ENCODE measurements at places on chromosomes 3 and 15.

DNA sequence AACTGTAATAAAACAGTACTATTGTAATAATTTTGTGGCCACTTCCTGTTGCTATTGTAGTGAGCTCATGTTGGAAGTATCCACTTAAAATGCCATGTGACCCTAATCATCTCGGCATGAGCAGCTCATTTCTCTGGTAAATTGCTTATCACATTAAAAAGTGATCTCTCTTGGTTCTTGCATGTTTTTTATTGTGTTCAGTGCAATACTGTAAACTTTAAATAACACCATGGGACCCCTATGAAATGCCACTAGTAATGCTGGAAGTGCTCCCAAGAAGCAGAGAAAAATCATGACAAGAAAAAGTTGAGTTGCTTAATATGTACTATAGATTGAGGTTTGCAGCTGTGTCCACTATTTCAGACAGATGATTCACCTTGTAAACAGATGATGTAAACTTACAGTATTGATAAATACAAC, 45.6 kb downstream of the NMD3 start:
- DNase-seq = no peak

DNA sequence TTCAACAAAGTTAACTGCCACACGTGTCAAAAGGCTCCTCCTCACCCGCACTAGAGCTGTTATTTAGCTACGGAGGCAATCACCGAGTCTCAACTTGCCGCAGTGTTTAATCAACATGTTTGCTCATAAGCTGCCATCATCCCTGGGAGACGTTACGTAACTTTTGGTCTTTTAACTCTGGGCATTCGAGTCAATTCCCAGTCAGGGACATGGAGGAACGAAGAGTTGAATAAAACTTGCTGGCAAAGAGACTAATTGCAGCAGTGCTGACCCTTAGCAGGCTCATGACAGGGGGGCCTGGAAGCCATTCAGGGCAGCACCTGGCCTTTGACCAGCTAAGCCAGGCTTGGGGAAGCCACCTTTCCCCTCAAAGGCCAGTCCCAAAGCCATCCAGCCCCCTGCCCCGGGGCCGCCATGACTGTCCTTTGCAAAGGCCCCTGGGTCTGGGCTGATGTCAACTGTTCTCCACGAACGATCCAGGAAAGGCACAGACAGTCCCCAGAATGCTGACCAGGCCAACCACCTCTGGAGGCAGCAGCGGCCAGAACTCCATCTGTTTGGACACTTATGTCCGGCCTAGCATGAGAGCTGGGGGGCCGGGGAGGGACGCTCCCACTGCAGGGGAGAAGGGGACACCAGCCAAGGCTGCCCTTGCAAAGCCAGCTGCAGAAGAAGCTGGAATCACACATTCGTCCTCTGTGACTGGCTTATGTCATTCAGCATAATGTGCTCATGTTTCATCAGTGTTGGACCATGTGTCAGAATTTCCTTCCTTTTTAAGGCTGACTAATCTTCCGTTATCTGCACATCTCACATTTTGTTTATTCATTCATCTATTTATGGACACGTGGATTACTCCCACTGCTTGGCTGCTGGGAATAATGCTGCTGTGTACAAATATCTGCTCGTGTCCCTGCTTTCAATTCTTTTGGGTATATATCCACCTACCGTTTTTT, 43.7 kb downstream of the PCSK6 start:
- DNase-seq = peak; percentile 56

DNA sequence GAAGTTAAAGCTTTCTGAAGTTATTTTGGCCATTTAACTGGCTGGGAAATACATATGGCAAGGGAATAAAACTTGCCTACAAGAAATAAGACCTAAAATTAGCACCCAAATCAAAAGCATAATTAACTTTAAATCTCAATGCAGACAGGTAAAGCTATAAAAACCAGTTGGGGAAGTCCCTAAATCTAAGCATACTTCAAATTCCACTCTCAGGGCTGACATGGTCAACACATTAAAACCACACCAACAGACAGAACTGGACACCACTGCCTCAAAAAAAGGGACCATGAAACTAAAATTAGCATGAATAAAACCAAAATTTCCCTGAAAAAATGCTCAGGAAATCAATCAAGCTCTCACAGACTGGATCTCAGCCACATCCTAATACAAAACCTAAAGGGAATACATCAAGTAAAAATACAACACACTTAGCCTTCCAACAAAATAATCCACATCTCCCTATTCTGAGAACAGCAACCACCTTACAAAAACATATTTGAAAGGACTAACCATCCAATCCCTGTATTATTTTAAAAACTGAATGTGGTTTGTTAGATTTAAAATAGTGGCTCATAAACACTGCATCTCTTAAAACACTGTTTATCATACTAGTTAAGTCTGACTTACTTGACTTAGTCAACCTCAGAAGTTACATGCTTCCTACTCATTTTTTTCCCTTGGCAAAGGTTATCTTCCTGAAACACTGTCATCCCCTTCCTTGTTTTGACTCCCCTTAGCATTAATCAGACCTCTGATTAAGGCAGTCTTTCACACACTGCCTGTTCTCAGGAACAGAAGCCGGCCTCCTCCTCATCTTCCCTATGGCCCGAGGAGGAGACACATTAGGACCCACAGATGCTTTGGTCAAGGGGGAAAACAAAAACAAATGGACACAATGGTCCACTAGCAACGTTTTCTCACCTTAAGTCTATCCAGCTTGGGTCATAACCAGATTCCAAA, 8.3 kb downstream of the TRA2B start:
- no peak for DNase-seq

DNA sequence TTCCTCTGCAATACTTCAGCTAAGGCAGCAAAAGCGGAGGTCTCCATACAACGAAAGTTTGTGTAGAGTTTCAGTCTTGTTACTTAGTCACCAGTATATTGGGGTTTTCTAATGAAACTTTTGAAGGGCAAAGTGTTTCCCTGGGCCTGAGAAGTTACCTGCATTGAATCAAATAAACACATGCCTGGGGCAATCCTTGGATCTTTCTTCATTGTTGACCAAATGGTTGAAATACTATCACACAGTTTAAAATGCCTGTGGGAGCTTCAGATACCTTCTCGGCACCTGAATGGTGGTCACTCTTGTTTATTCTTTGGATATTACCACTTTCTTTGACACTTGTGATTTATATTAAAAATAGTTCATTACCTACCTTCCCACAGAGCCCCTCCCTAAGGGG, 988 bp upstream of the CHSY1 start:
- no peak for DNase-seq

- no peak for DNase-seq
Observed at GRCh38 chr15:79535536-79535935, 103.4 kb downstream of the MINAR1 start.

GRCh38 chr3:123167686-123168085, 34.1 kb upstream of the SEC22A start:
- no peak for DNase-seq

DNA sequence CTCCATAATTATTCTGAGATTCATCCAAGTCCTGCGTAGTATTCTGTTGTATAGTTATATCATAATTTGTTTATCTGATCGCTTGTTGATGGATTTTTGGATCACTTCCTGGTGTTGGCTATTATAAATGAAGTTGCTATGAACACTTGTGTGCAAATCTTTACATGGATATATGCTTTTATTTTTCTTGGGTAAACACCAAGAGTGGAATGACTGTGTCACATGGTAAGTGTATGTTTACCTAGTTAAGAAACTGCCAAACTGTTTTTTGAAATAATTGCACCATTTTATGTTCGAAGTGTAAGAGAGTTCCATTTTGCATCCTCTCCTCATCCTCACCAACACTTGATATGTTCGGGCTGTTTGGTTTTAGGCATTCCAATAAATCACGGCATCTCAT, 360.4 kb upstream of the FRG2C start:
- DNase-seq = no peak

- no peak for DNase-seq
Observed at GRCh38 chr15:71572452-71573053, 237.8 kb upstream of the NR2E3 start.

DNA sequence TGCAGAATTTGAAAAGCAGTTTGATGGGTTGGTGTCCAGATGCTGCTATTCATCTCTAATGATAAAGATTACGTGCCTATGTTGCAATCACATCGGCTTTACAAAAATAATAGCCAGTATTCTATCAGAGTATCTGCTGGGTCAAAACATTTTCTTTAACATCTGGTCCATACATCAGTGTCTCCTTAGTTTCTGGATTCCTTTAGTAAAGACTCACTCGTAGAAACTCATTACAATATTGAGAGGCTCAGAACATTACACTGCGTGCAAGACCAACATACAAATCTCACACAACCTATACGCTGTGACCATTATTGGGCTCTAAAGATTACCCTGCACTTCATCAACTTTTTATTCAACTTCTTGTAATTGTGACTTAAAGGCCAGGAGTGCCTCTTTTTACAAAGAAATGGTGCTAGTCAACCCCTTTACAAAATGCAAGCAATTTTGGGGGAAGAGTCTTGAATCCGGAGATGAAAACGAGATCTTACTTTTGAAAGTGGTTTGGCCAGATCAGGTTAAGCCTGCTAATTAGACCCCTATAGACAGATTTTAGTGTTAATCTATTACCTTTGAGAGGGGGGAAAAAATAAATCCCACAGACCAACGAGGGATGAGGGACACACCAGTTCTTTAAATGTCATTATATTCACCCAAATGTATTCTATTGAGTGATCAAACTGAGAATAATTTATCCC, 2.9 kb downstream of the TRA2B start:
- DNase-seq = no peak

DNA sequence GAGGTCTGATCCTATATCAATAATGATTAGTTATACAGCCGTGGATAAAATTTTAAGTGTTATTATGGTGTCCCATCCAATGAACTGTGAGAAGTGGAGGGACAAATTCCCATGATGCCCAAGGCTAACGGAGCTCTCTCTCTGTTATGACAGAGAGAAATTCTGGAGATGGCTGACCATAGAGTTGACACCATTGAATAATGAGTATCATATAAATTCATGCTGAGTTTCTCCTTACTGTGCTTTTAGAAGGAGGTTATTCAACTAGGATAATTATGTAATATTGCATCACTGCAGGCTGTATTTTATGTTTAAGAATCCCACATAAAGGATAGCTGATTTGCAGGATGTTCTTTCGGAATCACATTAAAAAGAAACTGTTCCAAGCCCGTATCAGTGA, 82.9 kb downstream of the PYDC2 start:
- DNase-seq = no peak

DNA sequence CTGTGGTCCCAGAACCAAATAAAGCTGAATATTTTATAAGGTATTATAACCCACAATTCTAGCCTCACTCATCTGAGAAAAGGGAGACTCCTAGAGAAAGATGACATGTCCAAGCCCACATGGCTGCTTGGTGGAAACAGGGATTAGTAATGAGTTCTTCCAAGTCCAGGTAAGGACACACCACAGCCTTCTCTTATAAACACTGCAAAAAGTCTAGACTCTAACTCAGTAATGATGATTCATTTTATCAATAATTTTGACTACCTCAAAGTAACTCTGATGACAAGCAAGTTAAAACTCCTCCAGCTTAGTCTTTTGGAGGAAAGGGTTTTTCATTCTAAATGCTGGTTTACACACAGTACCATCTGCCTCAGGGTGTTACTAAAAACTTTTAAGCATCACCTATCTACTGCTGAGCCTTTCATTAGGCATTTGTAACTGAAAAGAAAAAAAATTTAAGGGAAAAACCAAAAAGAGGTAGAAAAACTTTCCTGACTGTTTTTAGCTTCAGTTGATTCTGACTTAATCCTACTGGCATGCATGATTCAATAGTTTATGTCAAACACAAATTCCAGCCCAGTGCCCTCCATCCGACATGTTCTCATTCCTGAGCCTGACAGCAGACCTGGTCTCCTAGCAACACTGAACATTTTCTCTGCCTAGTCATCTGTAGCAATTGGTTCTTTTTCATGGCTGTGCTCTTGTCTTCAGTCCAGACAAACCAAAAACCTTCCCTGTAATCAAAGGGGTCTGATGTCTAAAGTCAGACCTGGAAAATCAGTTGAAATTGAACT, 43.9 kb downstream of the P3H2 start:
- DNase-seq = no peak

- peak; percentile 77 for DNase-seq
Observed at GRCh38 chr15:28955993-28956421, 70.2 kb downstream of the APBA2 start.

GRCh38 chr15:94453227-94453988, 222.0 kb downstream of the MCTP2 start:
- DNase-seq = peak; percentile 55
